ENCODE measurements at places on chromosomes 11 and 22.
A peak's percentile ranks its signal among the peaks of the same experiment; 100 is the strongest.

GRCh38 chr22:46018859-46019258 lies 41.9 kb upstream of the WNT7B start:
- DNase-seq, result no peak

DNA sequence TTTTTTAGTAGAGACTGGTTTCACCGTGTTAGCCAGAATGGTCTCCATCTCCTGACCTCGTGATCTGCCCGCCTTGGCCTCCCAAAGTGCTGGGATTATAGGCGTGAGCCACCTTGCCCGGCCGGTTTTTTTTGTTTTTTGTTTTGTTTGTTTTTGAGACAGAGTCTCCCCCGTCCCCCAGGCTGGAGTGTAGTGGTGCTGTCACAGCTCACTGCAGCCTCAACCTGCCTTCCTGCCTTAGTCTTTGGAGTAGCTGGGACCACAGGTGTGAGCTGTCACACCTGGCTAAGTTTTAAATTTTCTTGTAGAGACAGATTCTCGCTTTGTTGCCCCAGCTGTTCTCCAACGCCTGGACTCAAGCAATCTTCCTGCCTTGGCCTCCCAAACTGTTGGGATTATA lies 3.2 kb downstream of the PPIL2 start:
- DNase-seq, result no peak

GRCh38 chr11:65225279-65226102 lies 36.3 kb upstream of the POLA2 start:
- DNase-seq, result peak; percentile 72

DNA sequence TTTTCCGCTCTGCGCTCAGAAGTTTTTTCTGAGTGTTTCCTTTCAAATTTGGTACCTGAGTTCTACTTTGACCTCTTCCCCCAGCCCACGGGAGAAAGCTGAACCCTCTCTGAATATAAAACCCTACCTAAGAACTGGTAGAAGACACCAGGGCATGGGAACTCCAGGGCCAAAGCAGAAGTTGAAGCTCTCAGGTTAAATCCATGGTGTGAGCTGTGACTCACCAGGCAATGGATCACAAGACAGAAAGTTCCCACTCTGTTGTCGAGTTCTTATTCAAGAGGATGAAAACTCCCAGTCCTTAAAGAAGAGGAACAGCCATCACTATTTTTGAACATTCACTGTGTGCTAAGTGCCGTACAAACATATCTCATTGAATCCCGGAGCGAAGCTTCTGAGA lies 8.9 kb downstream of the TMEM218 start:
- DNase-seq, result no peak

DNA sequence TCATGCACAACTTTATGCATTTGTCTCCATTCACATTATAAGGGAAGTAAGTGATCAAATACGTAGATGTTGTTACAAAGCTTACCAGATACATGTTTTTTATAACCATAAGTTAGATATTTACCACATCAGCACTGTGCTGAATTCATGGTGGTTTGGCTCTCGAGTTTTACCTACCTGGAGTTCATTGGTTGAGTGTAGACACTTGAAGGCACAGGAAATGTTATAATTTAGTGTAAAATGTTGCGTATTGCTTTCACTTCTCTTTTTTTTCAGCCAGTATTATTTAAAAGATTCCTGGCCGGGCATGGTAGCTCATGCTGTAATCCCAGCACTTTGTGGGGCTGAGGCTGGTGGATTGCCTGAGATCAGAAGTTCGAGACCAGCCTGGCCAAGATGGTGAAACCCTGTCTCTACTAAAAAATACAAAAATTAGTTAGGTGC lies 53.1 kb upstream of the GRK2 start:
- DNase-seq, result no peak

GRCh38 chr11:120815319-120816100 lies 208.4 kb upstream of the TBCEL start:
- no peak for DNase-seq

DNA sequence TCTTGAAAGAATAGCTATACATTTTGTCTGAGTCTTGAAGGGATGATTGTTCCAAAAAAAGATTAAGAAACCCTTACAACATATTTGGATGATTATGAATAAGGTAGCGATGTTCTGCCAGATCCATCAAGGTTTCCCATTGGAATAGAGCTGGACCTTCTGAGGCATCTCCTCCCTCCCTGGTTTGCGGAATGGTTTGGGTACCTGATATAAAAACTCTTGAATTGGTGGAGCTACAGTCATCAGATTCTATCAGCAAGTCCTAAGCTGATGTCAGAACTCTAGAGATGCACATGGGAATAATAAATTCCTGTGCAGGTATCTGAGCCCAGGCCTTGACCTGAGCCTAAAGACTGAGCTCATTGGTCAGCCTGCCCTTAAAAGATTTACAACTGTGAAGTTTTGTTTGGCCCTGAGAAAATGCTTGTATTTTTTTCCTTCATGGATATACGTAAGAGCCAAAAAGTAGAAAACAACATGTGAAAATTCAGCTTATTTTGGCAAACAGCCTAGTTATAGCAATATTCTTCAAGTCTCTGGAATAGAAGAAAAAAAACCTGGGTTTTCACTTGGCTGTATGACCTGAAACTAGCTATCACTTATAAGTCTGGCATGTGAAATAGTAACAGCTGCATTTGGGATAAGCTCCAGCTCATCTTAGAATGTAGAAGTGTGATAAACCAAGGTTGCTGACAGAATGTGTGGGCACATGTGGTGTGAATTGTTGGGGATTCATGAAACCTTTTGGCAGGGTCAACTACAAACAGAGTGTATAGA lies 265.7 kb upstream of the CTSC start:
- peak; percentile 8 for DNase-seq

- DNase-seq, result no peak
Measured at GRCh38 chr22:50602338-50602700, 1.7 kb downstream of the MAPK8IP2 start.

- no peak for DNase-seq
Measured at GRCh38 chr11:92317222-92317621, 92.6 kb downstream of the FAT3 start.

DNA sequence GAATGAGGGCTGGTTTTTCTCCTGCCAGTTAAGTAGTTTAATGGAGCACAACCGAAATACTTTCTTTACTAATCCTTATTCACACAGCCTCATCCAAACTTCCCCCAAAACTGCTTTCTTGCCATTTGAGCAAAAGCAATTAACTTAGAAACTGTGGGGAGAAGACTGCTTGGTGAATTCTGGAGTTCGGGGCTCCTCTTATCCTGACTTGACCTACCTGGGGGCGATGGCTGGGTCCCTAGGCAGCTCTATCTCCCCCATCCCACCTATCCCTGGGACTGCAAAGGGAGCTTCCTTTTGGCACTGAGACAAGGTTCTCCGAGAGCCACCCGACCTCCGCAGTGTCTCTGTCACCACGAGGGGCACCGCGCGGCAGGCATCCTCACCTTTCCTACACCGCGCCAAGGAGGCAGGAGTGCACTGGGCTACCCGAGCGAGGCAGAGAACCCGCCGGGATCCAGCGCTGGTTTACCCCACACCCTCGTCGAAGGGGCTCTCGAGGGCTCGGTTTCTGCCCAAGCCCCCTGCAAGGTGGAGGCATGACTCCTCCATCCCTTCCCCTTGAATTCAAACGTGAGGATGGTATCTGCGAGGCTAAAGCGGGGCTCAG lies 759 bp downstream of the DESI1 start:
- peak; percentile 11 for DNase-seq

DNA sequence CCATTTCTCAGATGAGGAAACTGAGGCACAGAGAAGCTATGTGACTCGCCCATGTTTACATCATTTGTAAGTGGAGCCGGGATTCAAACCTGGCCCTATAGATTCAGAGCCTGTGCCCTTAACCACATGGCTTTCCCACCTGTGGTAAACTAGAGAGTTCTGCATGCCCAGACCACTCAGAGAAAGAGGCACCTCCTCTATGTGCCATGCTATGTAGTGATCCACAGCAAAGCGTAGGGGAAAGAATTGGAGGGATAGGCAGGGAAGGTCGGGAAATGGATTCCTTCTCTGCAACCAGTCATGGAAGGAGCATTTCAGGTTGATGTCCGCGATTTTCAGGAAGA lies 15.4 kb upstream of the POU2AF2 start:
- DNase-seq, result no peak

GRCh38 chr11:47589584-47589976 lies 3.1 kb downstream of the FAM180B start:
- DNase-seq, result no peak

- DNase-seq, result no peak
Measured at GRCh38 chr22:35454416-35455054, 54.6 kb downstream of the MCM5 start.

DNA sequence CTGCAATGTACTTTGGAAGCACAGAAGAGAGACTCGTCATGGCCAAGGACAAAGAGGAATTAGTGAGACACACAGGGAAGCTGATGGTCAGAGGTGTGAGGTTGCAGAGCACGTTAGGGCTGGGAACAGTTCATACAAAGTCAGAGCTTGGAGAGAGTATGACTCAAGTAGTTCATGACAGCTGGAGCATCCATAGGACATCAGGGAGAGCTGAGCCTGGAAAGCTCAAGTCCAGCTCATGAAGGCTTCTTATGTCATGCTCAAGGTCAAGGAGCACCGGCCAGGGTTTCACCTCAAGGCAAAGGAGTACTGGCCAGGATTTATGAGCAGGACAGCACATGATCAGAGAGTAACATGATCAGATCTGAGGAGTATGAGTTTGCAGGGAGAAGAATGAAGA lies 64.6 kb upstream of the CHST1 start:
- no peak for DNase-seq

DNA sequence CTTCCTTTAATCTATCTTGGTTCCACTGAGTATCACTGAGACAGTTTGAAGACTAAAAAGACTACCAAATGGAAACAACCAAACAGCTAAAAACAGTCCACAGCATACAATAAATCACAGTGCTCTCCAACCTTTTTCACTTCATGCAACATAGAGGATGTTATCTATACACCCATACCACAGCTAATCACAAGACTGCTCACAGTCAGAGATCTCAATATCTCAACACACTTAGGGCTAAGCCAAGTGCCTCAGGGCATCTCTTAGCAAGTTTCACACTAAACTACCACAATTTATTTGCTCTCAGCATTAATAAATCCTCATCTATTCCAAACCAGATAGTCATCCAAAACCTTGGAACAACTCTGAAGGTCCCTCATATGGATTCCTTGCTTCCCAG lies 129.4 kb downstream of the SBF2 start:
- DNase-seq, result no peak

DNA sequence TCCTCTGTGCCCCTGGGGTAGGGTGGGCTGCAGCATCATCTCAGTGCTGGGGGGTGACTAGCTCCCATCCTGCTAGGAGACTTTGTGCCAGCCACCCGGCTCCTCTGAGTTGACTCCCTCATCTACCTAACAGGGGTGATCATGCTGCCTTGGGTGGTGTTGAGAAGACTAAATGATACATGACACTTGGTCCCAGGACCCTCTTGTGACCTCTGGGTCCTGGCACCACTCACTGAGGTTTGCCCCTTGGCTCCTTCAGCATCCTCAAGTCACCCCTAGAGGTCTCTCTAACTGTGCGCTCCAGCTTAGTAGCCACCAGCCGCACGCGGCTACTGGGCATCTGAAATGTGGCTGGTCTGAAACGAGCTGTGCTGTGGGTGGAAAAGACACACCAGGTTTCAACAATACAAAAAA lies 72.1 kb downstream of the LRRC32 start:
- peak; percentile 72 for DNase-seq

GRCh38 chr11:35227576-35228327 lies 88.8 kb downstream of the CD44 start:
- peak; percentile 7 for DNase-seq

- DNase-seq, result no peak
Measured at GRCh38 chr11:77049026-77049425, 14.8 kb downstream of the B3GNT6 start.

GRCh38 chr11:107385361-107385981 lies 72.2 kb downstream of the CWF19L2 start:
- DNase-seq, result peak; percentile 15

- DNase-seq, result no peak
Measured at GRCh38 chr11:114058026-114058706, 1.3 kb upstream of the ZBTB16 start.

DNA sequence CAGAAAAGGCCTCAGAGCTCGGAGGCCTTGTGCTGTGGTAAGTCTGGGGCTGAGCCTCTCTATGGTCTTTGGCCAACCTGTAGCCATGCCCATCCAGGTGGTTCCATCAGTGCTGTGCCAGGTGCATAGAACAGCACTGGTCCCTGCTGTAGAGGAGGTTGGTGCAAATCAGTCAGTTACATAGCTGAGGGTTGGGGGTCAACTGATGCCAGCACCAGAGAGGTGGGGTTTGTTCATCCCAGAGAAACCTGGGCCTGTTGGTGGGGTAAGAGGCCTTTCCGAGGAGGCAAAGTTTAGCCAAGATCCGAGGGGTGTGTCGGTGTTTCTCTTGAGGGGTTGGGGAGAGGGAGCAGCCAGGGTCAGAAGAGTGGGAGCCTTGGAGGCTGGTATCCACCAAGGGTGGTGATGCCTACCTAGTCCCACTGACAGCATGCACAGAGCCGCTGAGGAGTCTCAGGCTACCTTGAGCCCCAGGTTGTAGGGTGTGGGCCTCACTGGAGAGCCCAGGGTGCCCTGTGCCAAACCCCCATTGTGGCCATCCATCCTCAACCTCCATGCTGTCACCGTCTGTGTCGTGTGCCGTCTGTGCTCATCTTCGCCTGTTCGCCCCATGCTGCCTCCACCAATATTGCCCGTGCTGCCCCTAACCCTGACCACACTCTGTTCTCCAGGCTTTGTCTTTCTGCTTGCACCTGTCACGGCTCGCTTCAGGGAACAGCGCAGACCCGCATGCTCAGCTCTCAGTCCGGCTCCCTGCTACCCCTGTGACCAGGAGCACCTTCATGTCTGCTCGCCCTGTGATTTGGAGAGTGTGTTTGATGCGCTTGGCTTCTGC lies 78.7 kb upstream of the SUSD2 start:
- no peak for DNase-seq

DNA sequence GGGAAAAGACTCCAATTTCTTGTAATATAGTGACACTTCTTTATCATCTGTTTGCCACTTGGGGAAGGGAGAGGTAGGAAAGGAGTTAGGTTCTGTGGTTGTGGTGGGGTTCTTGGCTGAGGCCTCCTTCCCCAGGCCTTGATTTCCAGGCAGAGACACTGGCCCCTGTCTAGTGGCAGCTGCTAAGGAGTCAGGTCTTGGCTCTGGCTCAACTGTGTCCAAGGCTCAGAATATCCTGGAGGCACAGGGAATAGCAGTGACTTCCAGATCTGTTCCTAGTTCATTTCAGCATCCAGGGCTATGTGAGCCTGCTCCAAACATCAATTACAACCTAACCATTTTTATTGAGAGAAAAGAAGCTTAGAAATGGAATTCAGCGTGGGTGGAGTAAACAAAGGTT lies 29.5 kb downstream of the PPFIBP2 start:
- DNase-seq, result no peak

DNA sequence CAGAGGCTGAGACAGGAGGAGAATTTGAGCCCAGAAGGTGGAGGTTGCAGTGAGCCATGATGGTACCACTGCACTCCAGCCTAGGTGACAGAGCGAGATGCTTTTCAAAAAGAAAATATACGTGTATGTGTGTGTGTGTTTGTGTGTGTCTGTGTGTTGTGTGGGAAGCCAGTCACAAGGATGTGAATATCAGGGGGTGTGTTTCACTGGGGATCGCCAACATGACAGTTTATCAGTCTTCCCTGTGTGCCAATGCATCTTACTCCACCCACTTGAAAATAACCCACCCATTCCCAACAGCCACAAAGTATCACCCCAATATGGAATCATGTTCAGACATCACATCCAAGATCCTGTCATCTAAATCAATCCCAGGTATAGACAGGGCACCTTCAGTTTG lies 10.4 kb upstream of the APOBEC3B start:
- no peak for DNase-seq

- DNase-seq, result no peak
Measured at GRCh38 chr11:91326751-91327150, 897.9 kb upstream of the FAT3 start.

- no peak for DNase-seq
Measured at GRCh38 chr11:101516546-101516945, 67.3 kb downstream of the TRPC6 start.
